Fibroblast of the conjunctiva (primary cell): ENCODE measurements at places on chromosomes 12 and 14.

- no peak for DNase-seq
Observed at GRCh38 chr12:3262470-3262869, 185.3 kb downstream of the TSPAN9 start.

DNA sequence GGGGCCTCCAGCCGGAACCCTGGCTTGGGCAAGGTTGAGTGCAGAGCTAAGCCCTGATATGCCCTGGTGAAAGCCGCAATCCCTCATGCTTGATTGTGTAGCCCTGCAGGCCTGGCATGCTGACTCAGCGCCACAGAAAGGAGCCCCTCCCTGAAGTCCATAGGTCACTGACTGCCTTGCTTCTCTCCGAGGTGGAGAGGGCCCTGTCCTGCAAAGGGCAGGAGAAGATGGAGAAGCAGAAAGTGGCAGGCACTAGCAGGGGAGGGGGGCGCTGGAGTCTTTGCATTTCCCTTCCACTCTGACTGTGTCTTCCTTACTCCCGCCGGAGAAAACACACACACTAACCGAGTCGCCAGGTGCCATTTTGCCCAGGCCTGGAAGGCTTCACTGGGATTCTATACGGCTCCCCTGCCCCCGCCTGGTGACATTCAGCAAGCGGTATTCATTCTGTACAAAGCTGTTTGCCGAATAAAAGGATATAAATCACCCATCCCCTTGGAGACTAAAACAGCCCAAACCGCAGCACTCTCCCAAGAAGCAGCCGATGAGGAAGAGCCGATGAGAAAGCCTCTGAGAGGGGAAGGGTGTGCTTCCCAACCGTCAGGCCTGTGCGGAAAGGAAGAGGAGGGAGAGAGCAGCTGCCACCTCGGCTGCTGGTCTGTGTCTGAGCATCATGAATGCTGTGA is 69.8 kb downstream of the SLC6A12 start:
- no peak for DNase-seq

DNA sequence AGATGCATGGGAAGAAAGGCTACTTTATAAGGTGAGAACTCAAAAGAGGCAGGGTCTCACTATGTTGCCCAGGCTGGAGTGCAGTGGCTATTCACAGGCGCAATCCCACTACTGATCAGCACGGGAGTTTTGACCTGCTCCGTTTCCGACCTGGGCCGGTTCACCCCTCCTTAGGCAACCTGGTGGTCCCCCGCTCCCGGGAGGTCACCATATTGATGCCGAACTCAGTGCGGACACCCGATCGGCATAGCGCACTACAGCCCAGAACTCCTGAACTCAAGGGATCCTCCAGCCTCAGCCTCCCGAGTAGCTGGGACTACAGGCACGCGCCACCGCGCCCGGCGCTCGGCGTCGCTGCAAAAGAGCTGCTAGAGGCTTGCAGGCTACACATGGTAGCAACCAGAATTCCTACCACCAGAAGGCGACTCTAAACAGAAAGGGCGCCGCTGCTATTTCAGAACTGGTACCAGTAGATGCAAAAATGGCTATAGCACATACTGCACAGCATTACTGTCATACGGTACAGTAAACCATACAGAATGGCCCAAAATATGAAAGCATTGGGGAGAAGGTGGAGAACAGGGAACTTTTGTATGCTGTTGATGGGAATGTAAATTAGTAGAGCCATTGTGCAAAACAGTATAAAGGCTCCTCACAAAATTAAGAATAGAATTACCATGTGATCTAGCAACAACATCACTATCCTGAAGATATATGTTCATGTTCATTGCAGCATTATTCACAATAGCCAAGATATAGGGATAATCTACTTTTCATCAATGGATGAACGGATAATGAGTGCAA is 1.2 kb upstream of the NEMF start:
- peak; percentile 70 for DNase-seq

DNA sequence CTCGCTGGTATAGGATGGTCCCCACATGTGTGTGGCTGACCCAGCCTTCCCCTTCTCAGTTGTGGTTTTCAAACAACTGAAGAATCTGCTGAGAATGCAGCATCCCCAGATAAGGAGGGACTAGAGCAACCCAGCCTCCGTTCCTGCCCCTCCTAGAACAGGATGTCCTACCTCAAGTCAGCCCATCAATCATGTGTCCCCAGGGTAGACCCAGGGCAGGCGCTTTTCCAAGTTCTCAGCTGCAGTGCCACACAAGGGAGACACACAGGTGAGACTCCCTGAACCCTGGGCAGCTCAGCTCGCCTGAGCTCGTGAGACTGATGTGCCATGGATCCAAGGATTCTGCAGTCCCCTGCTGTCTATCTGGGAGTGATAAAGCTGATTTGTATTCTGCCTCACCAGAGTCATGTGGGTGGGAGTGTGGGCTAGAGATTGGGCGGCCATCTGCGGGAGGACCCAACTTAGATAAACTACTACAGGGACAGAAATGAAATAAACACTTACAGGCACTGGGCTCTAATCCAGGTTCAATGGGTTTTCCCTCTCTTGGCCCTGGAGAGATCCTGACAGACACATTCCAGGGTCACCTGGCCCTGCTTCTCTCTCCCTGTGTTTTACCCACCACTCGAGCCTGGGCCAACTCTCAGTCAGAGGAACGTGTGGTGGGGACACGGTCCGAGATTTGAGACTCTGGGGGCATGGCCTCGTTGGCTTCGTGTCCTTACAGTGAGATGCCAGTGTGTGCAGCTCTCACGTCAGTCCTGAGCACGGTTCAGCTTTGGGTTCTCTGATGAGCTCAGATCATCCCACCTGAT is 303.5 kb upstream of the SFSWAP start:
- DNase-seq, result no peak

GRCh38 chr14:31357279-31357678 is 63.1 kb downstream of the HEATR5A start:
- DNase-seq, result no peak

GRCh38 chr12:52278575-52279421 is 4.4 kb downstream of the KRT86 start:
- DNase-seq, result peak; percentile 55

DNA sequence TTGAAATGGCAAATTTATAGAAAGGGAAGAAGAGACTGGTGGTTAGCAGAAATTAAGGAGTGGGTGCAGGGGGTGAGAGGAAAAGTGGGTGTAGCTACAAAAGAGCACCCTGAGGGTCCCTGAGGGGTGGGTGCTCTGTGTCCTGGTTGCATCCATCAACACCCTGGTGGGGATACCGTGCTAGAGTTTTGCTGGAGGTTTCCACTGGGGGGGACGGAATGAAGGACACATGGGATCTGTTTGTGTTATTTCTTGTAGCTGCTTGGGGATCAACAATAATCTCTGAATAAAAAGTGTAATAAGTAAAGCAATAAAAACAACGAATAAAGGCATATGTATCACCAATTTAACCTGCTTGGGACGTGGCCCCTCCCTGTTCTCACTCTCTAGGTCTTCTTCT is 175.3 kb downstream of the KIF26A start:
- DNase-seq, result no peak

GRCh38 chr12:99146730-99147129 is 500.8 kb upstream of the GARIN6 start:
- DNase-seq, result no peak

GRCh38 chr14:98018628-98019027 is 1221.4 kb downstream of the VRK1 start:
- DNase-seq, result no peak

DNA sequence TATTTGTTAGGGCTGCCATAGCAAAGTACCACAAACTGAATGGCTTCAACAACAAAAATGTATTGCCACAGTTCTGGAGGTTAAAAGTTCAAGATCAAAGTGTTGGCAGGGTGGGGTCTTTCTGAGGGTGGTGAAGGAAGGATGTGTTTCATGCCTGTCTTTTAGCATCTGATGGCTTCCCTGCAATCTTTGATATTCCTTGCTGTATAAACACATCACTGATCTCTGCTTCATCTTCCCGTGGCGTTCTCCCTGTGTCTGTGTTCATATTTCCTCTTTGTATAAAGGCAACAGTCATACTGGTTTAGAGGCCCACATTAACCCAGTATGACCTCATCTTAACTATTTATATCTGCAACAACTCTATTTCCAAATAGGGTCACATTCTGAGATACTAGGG is 167.5 kb downstream of the BTG1 start:
- no peak for DNase-seq

GRCh38 chr12:58880639-58881038 is 39.7 kb downstream of the LRIG3 start:
- no peak for DNase-seq

- DNase-seq, result peak; percentile 52
Observed at GRCh38 chr14:36604757-36605505, 22.5 kb upstream of the NKX2-8 start.

GRCh38 chr12:99381992-99382391 is 265.6 kb upstream of the GARIN6 start:
- no peak for DNase-seq

GRCh38 chr14:33186656-33187055 is 248.0 kb downstream of the NPAS3 start:
- no peak for DNase-seq

DNA sequence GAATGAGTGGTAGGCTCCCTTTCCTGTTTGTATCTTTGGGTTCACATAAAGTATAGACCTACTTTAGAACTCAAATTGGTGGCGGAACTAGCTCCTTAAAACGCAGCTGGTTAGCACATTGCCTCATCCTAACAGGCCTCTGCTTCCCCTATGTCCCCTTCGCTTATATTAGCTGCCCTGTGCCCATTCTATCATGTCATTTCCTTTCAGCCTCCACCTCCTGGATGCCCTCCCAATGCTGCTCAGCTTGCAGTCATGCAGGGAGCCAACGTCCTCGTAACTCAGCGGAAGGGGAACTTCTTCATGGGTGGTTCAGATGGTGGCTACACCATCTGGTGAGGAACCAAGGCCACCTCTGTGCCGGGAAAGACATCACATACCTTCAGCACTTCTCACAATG is 3.5 kb downstream of the DAZAP2 start:
- no peak for DNase-seq

DNA sequence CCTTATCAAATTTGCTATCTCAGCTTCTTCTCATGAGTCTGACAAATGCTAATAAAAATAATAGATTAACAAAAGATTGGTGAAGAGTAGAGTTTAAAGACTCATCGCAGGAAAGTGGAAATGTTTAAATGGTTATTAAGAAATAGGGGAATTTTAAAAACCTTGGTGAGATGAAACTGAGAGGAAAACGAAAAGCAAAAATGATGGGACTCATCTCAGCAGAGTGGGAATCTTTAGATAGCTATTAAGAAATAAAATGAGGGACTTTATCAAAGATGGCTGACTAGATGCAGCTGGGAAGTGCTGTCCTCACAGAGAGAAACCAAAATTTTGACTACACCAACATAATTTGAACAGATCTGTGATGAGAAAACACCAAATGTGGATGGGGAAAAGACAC is 79.2 kb upstream of the CD163 start:
- no peak for DNase-seq

DNA sequence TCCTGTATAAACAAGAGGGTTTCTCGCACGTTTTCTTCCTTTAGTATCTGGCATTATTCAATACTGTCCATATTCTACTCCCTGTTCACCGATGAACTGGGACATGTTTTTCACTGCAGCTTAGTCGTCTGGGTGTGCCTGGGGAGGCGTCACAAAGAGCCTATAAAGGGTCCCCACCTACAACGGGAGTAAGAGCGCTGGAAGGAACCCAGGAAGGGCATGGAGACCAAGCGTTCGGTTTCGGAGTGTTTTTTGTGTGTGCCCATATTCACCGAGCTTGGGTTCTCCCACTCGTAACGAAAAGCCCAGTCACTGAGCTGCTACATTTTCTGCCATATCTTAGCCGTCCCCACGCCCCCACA is 592 bp upstream of the USP15 start:
- no peak for DNase-seq

DNA sequence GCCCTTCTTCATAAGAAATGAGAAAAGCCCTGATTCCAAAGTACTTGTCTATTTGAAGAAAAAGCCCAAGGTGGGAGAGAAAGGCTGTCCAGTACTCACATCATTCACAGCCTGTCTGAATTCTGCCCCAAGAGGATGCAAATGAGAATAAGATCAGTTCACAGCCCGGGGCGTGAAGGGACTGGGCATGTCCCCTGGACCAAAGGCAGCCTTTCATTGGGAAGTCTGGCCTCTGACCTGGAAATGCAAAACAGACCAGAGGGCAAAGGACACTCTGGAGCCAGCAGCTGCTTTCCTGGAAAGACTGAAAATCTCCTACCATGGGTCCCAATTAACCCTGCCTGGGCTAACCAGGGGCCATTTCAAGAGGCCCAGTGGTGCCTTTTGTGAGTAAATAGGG is 191.2 kb upstream of the PELI2 start:
- no peak for DNase-seq

DNA sequence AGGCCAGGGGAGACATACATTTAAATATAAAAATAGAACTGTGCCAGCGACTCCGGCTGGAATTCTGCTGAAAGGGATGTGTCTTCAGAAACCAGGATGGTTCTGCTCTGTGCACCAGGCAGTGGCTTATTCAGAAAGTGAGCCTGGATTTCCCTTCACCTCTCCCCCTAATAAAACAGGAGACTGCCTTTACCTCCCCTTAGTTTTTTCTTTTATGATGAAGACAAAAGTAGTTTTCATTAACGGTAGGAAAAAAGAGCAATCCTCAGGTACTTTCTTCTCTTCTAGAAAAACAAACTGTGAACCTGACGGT is 346 bp downstream of the SLC7A8 start:
- DNase-seq, result no peak

GRCh38 chr12:124713436-124714082 is 146.1 kb upstream of the NCOR2 start:
- peak; percentile 63 for DNase-seq

DNA sequence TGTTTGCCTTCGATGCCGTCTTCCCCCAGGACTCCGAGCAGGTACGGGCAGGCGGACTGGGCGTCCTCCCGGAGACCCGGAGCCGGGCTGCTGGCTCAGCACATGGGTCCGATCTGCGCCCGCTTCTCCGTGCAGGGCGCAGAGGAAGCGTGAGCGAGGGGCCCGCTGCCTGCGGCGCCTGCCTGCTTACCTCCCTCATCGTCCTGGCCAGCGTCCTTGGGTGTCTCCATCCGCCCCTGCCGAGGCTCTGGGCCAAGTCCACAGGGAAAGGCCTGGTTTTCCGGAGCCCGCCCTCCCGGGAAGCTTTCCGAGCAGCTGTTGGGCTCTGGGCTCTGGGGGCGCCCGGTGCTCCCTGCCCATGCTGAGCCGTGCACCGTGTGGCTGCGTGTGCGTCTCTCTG is 33.5 kb downstream of the KIF26A start:
- DNase-seq, result no peak

- no peak for DNase-seq
Observed at GRCh38 chr14:85234156-85235025, 295.6 kb upstream of the FLRT2 start.

DNA sequence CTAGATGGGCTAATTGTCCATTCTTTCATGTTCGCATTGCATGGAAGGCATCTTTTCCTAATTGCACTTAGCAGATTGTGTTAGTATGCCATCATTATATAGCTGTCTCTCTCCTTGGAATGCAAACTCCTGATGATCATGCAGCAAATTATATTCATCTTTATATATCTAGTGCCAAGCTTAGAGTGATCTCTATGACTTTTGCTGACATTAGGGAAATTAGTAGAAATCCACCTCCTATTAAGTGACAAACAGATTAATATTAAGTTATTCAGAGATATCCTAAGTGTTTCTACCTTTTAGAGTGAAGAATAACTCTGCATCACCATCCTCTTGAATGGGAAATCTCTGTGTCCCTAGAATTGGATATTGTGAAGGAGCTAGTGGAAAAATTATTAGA is 185.6 kb downstream of the FOXG1 start:
- no peak for DNase-seq

GRCh38 chr14:95432144-95433093 is 84.0 kb downstream of the SYNE3 start:
- DNase-seq, result peak; percentile 13
